ENCODE measurements at places on chromosomes 5 and 9. TPM values are rescaled to one million over a fixed set of nuclear protein-coding genes. Genes with fewer than 3 reads are reported as not detected.

RIMOC1 gene
- total RNA-seq: 28.7 TPM

MYOZ3 gene
- 0.09 TPM for total RNA-seq

TAF9 gene
- 63.2 TPM for total RNA-seq

CDH12 gene
- not detected for total RNA-seq

DIRAS2 gene
- not detected for total RNA-seq

TNFSF8 gene
- total RNA-seq: 73.6 TPM

PAEP gene
- total RNA-seq: not detected

Measured in activated T-helper 2 cell treated with anti-CD3 and anti-CD28 coated beads, Interferon-gamma antibody, Interleukin-2, Interleukin-4, amounts not matched to agents 10 μg/mL and 5 μg/mL and 100 μg/mL, durations not matched to agents 14 hours and 24 hours and 36 hours (primary cell).